Aortic smooth muscle cell (primary cell): ENCODE measurements at places on chromosomes 11 and 22. TPM values are rescaled to one million over a fixed set of nuclear protein-coding genes. Genes with fewer than 3 reads are reported as not detected.

The GAL3ST1 gene
- 0.06 TPM in 1 of 2 replicates, not detected in the other for total RNA-seq

The EI24 gene
- total RNA-seq = 91.4 and 92.1 TPM in 2 replicates

The FGF4 gene
- not detected in 2 replicates for total RNA-seq

The SCGB1D2 gene
- total RNA-seq = not detected in 2 replicates

The HBB gene
- total RNA-seq = not detected in 2 replicates

The MALAT1 gene
- total RNA-seq = 9,504 and 16,975 TPM in 2 replicates

The IGSF22 gene
- total RNA-seq = 0.26 TPM in 1 of 2 replicates, not detected in the other

The VWA5A gene
- 29.7 and 64.4 TPM in 2 replicates for total RNA-seq

The KCNJ1 gene
- total RNA-seq = 0.06 TPM in 1 of 2 replicates, not detected in the other

The APOBEC3B gene
- total RNA-seq = 5.0 and 5.2 TPM in 2 replicates

The LRRC4C gene
- 0.40 and 2.2 TPM in 2 replicates for total RNA-seq

The FAT3 gene
- under 0.01 and 0.12 TPM in 2 replicates for total RNA-seq

The UCP3 gene
- total RNA-seq = 0.26 and 0.44 TPM in 2 replicates

The CCDC73 gene
- total RNA-seq = not detected in 2 replicates

The JAM3 gene
- total RNA-seq = 61.9 and 71.5 TPM in 2 replicates

The MICAL3 gene
- total RNA-seq = 15.5 and 20.9 TPM in 2 replicates

The ANO3 gene
- 1.3 and 5.4 TPM in 2 replicates for total RNA-seq

The MIAT gene
- total RNA-seq = 0.53 and 0.75 TPM in 2 replicates

The C11orf16 gene
- total RNA-seq = not detected in 2 replicates

The AMOTL1 gene
- total RNA-seq = 40.8 and 55.1 TPM in 2 replicates

The KREMEN1 gene
- 1.1 and 1.3 TPM in 2 replicates for total RNA-seq

The KRTAP5-9 gene
- not detected in 2 replicates for total RNA-seq

The PRSS23 gene
- total RNA-seq = 574 and 779 TPM in 2 replicates

The NUCB2 gene
- 165 and 186 TPM in 2 replicates for total RNA-seq

The PNPLA3 gene
- total RNA-seq = 1.1 and 2.4 TPM in 2 replicates

The SIK3 gene
- 14.1 and 16.9 TPM in 2 replicates for total RNA-seq

The KCNJ4 gene
- not detected in 2 replicates for total RNA-seq
